ENCODE measurements at places on chromosomes 2 and 18.

DNA sequence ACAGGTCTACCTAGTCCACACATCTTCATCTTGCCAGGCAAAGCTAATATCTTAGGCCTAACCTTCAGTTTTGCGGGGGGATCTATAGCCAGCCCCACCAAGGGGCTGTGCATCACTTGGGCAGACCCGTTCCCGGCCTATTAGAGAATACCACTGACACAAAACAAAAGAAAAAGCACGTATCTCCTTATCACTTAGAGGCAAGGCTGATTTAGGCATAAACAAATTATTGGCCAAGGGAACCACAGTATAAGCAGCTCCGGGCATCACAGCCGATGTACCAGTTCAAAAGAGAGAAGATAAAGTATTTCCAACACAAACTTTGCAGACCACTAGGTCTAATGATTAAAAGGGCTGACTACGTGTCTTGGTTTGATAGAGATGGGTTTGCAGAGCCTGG, 248.0 kb downstream of the TCF4 start:
- DNase-seq: no peak

DNA sequence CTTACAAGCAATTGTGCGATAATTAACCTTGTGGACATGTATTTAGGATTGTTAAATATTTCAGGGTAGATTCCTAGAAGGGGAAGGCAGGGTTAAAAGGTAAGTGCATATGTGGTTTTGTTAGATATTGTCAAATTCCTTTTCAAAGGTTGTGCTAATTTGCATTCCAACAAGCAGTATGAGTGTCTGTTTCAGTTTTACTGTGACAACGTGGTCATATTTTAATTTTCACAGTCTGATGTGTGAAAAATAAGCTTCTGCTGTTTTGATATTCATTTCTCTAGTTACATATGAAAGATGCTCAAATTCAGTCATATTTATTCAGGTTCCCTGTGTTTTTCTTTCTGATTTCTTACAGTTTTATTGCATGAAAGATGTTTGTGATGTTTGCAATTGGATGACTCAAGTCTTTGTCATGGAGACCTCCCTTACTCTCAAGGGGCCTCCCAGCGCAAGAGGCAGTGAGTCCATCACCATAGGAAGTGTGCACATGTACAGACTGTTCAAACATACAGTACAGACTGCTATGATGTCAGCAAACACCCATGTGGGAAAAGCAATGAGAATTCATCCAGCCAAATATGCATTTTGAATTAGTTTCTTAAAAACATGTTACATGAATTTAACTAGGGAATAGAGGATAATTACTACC, 310.8 kb downstream of the GALR1 start:
- no peak for DNase-seq

DNA sequence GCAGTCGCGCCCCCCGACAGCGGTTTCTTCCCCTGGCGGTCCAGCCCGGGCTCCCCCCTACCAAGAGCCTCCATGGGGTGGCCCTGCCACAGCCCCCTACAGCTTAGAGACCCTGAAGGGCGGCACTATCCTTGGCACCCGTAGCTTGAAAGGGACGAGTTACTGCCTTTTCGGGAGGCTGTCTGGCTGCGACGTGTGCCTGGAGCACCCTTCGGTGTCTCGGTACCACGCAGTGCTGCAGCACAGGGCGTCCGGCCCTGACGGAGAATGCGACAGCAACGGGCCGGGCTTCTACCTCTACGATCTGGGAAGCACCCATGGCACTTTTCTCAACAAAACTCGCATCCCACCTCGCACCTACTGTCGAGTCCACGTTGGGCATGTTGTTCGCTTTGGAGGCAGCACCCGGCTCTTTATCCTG, 475 bp downstream of the SLC4A1AP start:
- DNase-seq: no peak

DNA sequence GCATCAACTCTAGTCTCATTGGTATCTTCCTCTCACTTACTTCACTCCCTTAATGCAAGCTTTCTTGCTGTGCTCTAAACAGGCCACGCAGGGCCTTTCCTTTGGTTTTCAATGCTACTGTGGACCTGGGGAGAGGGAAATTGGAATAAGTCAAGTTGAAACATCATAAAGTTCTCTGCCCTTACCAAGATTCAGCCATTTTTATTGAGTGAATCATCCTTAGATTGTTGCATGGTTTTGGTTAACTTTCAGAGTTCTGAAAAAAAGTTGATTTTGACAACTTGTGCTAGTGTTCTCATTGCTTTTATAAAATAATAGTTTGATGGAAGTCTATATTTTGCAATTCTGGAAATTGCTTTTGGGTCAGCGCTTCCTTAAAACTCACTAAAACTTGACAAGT, 852.8 kb upstream of the ACVR2A start:
- no peak for DNase-seq

- DNase-seq: peak; percentile 2
These were observed 209.6 kb upstream of the PIK3C3 start for GRCh38 chr18:41745166-41746049.

DNA sequence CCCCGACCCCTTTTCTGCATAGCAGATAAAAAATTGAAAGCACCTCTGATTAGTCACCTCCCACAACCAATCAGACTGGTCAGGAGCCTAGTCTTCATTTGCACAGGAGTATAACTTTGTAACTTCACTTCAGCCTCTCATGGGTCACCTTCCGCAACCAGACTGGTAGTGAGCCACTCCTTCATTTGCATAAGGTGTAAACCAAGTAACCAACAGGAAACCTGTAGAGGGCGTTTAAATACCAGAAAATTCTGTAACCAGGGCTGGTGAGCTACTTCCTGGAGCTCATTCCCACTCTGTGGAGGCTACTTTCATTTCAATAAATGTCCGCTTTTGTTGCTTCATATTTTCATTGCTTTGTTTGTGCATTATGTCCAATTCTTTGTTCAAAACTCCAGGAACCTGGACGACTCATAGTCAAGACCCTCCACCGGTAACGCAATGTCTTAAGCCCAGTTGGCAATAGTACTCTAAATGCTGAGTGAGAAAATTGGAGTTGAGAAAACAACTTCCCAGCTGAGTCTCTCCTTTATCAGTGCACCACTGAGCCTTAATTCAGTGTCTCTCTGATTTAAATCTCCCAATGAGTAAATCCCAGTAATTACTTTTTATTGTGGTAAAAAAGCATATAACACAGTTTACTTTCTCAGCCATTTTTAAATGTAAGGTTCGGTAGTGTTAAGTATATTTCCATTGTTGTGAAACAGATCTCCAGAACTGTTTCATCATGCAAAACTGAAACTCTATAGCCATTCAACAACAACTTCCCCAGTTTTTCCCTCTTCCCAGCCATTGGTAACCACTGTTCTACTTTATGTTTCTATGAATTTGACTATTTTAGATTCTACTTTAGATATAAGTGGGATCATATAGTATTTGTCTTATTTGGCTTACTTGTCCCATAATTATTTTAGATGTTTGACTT, 392.7 kb upstream of the SLC8A1 start:
- DNase-seq: no peak

GRCh38 chr2:129334128-129334527, 645.3 kb upstream of the RAB6C start:
- DNase-seq: no peak

DNA sequence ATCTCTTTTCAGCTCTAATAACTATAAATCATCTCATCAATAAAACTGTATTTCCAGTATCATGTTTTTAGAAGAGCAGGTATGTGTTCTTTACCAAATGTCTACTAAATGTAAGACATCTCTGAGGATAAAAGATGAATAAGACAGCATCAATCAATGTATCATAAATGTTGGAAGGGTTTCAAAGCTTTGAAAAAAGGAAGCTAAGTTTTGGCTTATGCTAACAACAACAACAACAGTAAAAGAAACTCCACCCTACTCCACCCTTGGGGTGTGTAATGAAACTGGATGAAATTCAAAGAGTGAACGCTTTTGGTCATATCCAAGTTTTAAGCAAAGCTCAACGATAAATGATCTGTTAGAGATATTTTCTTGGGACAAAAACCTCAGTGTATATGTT, 17.1 kb downstream of the PRKD3 start:
- DNase-seq: no peak

DNA sequence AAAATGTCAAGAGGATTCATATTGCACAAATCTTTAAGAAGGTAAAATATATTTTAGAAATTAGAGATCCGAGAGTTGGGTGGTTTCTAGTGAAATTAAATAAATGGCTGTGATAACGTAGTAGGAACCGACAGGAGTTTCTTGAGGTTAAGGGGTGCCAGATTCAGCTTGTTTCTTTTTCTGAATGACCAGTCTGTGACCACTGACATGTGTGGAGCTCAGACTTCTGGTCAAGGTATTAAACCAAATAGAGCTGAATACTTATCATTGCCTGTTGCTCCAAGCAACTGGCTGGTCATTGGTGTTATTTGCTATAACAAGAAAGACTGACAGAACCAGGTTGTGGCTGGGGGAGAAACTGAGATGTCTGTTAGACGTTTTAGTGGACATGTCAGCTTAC, 408.2 kb upstream of the HS6ST1 start:
- no peak for DNase-seq

Data from stimulated activated CD4-positive, alpha-beta T cell treated with anti-CD3 and anti-CD28 coated beads, Interleukin-4, amount 100 ng/mL, for 48 hours (primary cell).